ENCODE measurements at places on chromosomes 11 and 22.

DNA sequence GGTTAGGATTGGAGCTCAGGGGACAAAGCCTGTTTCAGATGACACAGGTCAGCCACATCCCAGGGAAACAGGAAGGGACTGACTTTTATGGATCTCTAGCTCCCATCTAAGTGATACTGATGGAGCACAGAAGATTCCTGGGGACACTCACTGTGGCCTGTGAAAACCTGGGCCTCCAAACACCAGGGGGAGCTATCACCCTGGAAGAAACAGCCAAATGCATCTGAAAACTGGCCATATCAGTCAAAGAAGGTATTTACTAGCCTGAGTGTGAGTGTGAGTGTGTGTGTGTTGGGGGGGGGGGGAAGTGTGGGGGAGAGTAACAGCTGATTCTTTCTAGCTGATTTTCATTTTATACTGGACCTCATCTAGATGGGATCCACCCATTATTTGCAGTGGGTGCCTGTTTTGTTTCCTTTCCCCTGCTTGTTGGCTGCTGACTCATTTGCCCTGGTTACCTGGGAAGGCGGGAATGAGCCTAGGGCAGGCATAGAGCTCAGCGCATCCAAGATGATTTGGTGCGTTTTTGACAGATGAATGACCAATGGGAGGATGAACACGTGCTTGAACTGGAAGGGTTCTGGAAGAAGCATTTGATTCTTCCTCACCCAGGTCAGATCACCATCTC, 284.0 kb downstream of the KIRREL3 start:
- peak; percentile 46 for DNase-seq

- DNase-seq: no peak
Measured at GRCh38 chr11:106121570-106122320, 44.3 kb downstream of the AASDHPPT start.

DNA sequence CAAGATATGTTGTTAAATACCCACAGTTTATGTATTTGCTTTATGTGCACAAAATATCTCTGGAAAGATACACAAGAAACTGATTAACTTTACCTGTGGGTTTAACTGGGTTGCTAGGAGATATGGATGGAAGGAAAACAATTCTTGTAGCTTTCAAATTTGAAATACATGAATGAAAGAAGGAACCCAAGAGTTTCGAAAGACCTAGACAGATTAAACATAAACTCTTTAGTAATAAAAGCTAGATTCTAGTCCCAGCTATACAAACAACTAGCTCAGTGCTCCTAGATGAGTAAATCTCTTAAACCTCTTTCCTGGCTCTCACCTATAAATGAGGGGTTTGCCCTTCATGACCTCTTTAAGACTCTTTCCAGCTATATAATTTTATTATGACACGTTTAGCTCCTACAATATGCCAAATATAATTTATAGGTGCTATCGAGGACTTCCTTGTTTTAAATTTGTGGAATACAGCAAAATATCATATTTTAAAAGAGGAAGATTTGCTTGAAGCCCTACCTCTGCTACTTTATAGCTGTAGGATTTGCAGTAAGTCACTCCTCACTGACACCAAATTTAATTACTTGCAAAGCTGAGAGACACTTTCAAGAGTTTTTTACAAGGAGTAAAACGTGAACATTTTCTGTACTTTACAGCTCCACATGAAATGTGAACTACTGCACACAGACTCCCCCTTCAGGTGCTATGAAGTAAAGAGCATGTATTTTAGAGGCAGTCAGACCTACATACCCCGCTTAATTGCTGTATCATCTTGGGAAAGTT, 50.7 kb downstream of the RRAS2 start:
- no peak for DNase-seq

DNA sequence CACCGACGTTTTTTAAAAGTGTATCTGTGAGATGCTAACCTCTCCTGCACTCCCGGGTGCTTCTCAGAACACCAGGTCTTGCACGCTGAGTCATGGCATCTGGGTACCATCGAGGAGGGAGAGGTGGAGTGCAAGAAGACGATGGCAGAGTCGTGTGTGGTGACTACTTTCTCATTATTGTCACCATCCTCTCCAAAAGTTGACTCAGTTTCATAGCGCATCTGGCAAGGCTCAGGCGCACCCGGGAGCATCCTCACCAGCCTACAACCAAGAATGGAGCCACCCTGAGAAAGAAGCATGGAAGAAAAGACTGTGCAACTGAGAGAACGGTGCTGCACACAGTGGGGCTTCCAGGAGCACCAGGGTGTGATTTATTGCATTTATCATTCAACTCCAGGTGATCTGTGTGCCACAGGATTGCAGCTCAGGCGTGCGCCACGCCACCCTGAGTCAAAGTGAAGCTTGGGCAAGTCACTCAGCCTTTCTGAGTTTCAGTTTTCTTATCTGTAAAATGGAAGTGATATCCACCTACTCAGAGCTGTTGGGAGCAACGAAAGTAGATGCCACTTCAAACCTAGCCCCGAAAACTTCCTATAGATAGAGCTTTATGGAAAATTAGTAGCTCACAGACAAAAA, 65.4 kb downstream of the LINC01488 start:
- peak; percentile 58 for DNase-seq

- DNase-seq: no peak
Measured at GRCh38 chr22:45240104-45240809, 437 bp downstream of the KIAA0930 start.

DNA sequence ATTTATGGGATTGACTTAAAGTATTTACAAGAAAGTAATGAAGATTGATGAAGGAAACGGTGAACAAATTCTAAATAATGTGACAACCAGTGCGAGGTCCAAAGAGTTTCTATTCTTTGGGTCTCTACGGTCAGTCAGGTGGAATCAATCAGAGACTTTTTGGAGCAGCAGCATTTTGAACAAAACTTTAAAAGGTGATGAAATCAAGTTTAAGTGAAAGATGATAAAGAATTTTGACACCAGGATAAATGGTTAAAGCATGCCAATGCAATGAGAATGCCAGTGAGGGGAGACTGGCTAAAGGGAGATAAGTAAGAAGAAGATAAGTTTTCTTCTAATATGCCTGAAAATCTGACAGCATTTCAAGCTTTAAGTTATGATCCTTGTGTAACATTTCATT, 67.9 kb downstream of the DCUN1D5 start:
- no peak for DNase-seq

DNA sequence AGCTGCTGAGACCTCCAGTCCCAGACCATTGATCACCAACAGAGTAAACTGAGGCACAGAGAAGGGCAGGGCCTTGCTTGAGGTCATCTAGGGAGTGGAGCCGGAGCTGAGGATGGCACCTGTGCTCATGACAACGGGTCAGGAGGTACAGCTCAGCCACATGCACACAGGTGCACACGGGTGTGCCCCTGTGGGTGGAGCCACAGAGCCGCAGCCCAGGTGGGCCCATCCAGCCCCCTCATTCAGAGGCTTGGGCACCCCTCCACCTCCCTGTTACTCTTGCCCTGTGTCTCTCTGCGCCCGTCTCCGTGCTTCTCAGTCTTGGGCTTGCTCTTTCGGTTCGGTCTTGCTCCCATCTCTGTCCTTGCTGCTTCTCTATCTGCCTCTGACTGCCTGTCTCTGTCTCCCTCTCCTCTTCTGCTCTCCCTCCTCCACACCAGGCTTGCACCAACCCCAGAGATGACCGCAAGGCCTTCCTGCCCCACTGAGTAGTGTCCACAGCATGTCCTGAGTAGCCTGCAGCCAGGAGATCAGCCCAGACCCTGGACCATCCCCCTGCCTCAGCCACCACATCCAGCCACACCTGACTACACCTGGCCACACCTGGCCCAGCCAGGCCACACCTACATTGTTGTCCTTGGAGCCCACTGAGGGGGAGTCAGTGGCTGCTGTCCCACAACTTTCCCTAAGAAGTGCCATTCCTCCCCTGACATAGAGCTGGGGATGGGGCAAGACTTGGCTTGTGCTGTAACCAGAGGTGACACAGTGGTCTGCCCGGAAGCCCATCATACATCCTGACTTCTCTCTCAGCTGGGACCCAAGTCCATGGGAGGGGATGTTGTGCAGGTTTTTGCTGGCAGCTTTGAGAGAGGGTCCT, 39.3 kb upstream of the CRYBB3 start:
- no peak for DNase-seq

GRCh38 chr11:46604796-46605195, 11.0 kb upstream of the AMBRA1 start:
- no peak for DNase-seq

- DNase-seq: no peak
Measured at GRCh38 chr11:43905813-43906241, 25.2 kb downstream of the ALKBH3 start.

DNA sequence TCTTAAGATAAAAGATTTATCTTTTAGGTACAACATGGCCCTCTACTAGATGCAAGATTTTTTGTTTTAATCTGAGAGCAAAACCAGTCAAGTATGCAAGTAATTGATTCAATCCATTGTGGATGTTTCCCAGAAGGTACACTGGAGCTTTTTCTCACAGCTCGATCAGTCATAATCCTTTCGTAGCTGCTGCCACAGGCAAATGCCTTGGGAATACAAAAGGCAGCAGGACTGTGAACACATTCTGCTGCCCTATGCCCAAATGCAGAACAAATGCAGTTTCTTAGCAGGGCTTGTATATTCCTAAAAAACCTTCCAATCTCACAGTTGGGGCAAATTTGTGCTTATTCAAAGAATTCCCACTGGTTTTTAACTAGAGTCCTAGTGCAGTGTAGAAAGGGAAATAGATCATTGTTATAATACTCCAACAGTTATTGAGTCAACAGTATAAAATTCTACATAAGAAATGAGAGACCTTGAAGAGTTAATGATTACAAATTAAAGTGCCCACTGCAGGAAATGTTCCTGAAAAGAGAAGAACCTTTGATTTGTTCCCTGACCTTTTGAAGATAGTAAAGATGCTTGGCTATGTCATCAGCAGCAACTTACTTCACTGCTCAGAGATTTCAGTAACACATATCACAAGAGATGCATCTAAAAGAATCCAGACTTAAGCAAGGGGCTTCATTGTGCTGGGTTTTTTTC, 14.1 kb downstream of the LPXN start:
- no peak for DNase-seq

DNA sequence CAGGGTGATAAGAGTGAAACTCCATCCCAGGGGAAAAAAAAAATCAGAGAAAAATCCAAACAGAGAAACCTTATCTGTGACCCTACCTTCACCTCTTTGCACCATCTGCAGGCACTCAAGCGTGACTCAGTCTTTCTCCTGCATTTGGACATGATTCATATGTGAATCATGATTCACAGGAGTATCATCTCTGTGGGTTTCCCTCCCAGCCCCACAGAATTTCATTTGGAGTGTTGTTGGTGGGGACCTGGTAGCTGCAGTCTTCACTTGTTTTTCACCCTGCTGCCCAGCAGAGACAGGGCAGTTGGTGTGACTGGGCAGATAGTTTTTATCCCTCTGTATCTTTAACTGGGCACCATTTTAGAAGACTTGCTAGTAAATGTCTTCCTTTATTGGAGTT, 75.7 kb downstream of the DEPDC5 start:
- DNase-seq: no peak

- DNase-seq: no peak
Measured at GRCh38 chr11:18063125-18063524, 17.1 kb upstream of the TPH1 start.

Data from GM12891 (cell line).